Spinal cord (tissue), 10 donors: ENCODE measurements at places on chromosomes 11 and 22. TPM values are rescaled to one million over a fixed set of nuclear protein-coding genes. Genes with fewer than 3 reads are reported as not detected.

The MMP8 gene
- 14.5 TPM for total RNA-seq

The HTR3A gene
- 0.28 TPM for total RNA-seq

The PDE2A gene
- total RNA-seq, result 11.5 TPM

The ABTB2 gene
- 4.6 TPM for total RNA-seq

The CHORDC1 gene
- total RNA-seq, result 69.9 TPM

The MS4A6A gene
- total RNA-seq, result 29.8 TPM

The SYT7 gene
- 31.1 TPM for total RNA-seq

The CHRM1 gene
- 0.89 TPM for total RNA-seq

The IGLL1 gene
- 1.1 TPM for total RNA-seq

The WNT7B gene
- 2.6 TPM for total RNA-seq

The TMEM258 gene
- 102 TPM for total RNA-seq

The GRIK4 gene
- 6.1 TPM for total RNA-seq

The POU2AF2 gene
- not detected for total RNA-seq

The MPEG1 gene
- total RNA-seq, result 15.0 TPM

The WT1 gene
- 0.69 TPM for total RNA-seq

The OR4C6 gene
- total RNA-seq, result not detected

The NRIP3 gene
- total RNA-seq, result 57.1 TPM

The PKNOX2 gene
- 10.6 TPM for total RNA-seq

The THY1 gene
- 112 TPM for total RNA-seq

The SPA17 gene
- total RNA-seq, result 7.7 TPM

The ARRB1 gene
- 35.0 TPM for total RNA-seq

The ST14 gene
- 0.99 TPM for total RNA-seq

The LINC01488 gene
- not detected for total RNA-seq

The APOC3 gene
- 1.4 TPM for total RNA-seq

The SGSM1 gene
- total RNA-seq, result 11.4 TPM

The OR5P2 gene
- total RNA-seq, result not detected

The LGALS12 gene
- 0.66 TPM for total RNA-seq

The NDUFS3 gene
- total RNA-seq, result 130 TPM

The UBQLN3 gene
- 0.10 TPM for total RNA-seq

The SNX15 gene
- 14.4 TPM for total RNA-seq

The GLYATL2 gene
- 1.9 TPM for total RNA-seq

The GRIA4 gene
- 206 TPM for total RNA-seq

The HPX gene
- total RNA-seq, result 0.89 TPM

The POU2F3 gene
- not detected for total RNA-seq

The BACE1-AS gene
- total RNA-seq, result 9.3 TPM

The TRIM51 gene
- total RNA-seq, result not detected

The MS4A3 gene
- 29.5 TPM for total RNA-seq

The PRRG4 gene
- 1.6 TPM for total RNA-seq

The TEAD1 gene
- total RNA-seq, result 70.9 TPM

The RAB1B gene
- total RNA-seq, result 43.3 TPM

The LARGE1 gene
- total RNA-seq, result 31.6 TPM

The SNRPD3 gene
- 129 TPM for total RNA-seq

The CHST1 gene
- total RNA-seq, result 10.5 TPM

The APOL4 gene
- total RNA-seq, result 10.8 TPM

The RTN4R gene
- 7.8 TPM for total RNA-seq

The MUC6 gene
- not detected for total RNA-seq

The C1QTNF6 gene
- total RNA-seq, result 7.5 TPM

The MMP1 gene
- not detected for total RNA-seq

The MS4A6E gene
- total RNA-seq, result not detected

The NCAPD3 gene
- total RNA-seq, result 18.8 TPM

The EML3 gene
- total RNA-seq, result 30.2 TPM

The VWCE gene
- total RNA-seq, result 1.5 TPM

The HEPN1 gene
- total RNA-seq, result not detected
